ENCODE measurements at places on chromosomes 1 and 21.
A peak's percentile ranks its signal among the peaks of the same experiment; 100 is the strongest.

GRCh38 chr1:174433451-174433850 lies 14.3 kb upstream of the GPR52 start:
- no peak for DNase-seq

GRCh38 chr1:38287547-38287946 lies 241.0 kb upstream of the POU3F1 start:
- no peak for DNase-seq

GRCh38 chr1:150121236-150121862 lies 28.4 kb upstream of the PLEKHO1 start:
- no peak for DNase-seq

DNA sequence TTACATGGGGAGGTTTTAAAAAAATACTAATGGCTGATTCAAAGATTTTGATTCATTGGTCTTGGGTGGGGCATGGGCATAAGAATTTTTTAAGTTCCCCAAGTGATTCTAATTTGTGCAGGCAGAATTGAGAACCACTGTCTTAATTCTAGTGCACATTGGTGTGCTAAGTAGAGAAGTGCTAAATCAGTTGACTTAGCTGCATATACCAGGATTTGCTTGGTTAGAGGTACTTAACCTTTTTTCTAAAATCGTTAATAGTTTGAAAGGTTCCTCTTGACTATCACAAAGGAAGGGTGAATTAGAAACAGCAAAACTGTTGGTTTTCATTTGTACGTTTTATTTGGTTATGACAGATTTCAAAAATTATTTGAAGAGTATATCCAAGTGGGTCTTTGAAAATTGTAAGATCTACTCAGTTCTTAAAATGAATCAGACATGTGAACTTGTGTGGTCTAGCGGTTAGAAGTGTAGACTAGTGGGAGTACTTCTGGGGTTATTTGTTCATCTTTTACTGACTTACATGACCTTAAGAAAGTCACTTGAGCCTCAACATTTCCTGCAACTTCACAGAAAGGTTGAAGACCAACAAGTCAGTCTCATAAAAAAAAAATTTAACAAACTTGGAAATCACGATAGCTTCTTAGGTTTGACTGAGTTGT lies 66.7 kb downstream of the RPAP2 start:
- no peak for DNase-seq

DNA sequence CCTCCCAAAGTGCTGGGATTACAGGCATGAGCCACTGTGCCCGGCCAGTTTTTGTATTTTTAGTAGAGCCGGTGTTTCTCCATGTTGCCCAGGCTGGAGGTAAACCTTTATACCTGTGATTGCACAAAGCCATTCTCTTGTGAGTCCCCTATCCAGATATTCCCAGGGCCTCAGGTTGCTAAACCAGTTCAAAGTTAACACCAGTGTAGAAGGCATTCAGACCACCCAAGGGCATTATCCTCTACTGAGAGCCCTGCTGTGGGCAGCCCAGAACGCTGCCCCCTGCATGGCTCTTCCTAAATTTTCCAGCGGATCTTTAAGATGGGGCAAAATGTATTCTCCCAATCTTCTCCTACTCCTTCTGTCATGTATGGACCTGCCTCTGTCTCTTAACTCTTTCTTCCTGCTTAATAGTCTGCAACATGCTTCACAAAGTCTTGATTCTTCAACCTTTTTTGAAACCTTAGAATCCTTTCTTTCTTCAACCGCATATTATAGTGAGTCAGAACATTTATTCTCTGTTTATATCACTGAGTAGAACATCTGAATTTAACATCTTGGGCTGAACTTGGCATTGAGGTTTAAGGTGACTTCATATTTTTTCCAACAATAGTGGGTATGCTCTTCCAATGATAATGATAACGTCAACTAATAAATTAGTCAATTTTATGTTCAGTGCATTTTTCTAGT lies 36.0 kb downstream of the UBE4B start:
- no peak for DNase-seq

GRCh38 chr1:68322837-68323687 lies 90.7 kb upstream of the WLS start:
- no peak for DNase-seq

DNA sequence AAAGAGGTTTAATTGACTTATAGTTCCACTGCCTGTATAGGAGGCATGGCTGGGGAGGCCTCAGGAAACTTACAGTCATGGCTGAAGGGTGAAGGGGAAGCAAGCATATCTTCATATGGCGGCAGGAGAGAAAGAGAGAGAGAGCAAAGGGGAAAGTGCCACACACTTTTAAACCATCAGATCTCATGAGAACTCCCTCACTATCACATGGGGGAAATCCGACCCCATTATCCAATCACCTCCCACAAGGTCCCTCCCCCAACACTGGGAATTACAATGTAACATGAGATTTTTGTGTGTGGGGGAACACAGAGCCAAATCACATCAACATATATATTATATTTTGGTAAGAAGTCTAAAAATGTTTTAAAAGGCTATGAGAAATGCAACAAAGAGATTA lies 27.2 kb downstream of the FABP3 start:
- DNase-seq: no peak

DNA sequence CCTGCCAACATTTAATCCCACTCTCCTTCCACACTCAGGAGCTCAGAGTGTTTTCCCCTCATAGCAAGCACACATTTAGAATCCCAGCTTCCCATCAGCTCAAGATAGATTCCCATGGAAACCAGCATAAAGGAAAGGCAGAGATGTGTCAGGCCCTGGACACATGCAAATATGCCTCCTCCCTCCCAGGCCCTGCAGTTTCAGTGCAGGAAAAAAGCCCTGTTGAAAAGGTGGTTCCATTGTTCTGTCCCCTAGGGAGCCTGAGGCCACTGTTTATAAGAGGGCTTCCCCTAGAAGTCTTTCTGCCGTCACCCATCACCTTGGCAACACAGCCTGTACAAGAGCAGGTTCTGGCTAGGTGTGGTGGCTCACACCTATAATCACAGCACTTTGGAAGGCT lies 3.6 kb downstream of the CACNA1S start:
- DNase-seq: no peak

DNA sequence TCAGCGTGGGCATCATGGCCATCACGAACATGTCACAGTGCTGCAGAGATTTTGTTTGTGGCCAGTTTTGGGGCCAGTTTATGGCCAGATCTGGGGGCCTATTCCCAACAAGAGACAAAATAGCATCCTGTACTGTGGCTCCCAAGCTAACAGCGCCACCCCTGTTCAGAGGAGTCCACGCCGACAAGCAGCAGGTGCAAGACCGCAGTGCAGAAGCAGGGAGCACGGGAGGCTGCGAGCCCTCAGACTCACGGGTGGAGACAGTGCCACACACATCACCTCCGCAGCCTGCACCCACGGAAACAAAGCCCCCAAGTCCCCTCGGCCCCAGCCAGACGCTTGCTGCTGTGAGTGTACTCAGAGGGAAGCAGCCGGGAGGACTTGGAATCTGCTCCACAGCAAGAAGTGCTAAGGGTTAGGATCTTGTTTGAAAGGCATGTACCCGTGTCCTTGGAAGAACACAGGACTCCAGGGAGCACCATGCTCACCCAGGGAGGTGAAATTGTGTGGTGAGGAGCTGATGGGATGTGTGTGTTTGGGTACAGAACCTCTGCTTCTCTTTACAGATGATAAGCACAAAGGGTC lies 7.1 kb downstream of the TCP10L start:
- no peak for DNase-seq

- peak; percentile 47 for DNase-seq
Measured at GRCh38 chr1:242017580-242018233, 18.8 kb upstream of the MAP1LC3C start.

- DNase-seq: no peak
Measured at GRCh38 chr1:107683683-107684082, 281.3 kb downstream of the VAV3 start.

DNA sequence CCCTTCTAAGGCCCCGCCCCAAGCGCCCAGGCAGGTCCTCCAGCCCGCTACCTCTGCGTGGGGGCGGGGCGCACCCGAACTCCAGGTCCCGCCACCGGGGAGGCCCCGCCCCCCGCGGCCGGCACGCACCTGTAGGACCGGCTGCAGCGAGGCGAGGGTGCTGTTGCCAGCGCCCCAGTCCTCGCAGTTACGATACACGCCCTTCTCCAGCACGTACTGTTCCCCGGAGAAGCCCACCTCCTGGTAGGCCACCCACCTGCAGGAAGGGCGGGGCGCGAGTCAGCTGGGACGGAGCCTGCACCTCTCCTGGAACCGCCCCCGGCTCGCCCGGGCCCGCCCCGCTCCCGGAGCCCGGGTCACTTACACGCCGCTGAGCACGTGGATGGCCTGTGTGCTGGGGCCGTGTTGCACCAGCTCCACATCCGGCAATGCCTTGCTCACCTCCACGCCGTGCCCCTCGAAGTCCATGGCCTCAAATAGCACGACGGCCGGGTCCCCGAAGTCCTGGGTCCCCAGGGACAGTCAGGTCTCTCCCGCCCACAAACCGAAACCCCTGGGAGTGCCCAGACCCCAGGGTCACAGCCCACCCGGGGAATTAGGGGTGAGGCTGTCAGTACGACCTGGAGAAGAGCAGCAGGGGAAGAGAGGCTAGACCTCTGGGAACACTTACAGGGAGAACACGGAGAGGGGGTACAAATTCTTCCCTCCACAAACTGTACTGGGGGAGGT lies 17.3 kb downstream of the CRYBG2 start:
- DNase-seq: peak; percentile 15

DNA sequence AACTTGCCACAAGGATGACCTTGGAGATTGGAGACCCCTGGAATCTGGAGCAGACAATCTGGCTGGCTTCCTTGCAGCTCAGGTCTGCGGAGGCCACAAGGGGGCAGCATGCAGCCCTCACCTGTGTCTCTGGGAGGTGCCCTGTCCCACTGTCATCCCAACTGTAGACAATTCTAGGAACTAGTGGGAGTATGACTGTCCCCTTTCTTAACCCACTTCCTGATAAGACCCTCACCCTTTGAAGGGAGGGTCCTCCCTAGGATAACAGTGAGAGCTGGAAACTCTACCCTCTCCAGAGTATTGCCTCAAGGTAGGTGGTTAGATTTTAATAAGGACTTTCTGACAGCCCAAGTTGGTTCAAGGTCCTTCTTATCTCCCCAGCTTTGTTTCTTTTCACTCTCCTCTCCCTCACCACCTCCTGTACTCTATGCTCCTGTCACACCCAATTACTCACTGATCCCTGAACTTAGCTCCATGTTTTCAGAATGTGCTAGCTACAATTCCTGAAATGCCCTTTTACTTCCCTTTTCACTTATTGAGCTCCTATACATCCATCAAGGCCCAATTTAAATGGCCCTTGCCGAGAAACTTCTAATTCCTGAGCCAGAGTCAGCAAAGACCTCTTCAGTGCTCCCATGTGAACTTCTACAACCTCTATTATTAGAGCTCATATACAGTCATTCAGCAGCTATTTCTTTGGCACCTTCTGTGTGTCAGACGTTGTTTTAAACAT lies 9.2 kb upstream of the KCNQ4 start:
- DNase-seq: peak; percentile 37
